ENCODE measurements at places on chromosomes 11 and 22.

GRCh38 chr11:32050264-32050663 is 40.6 kb upstream of the RCN1 start:
- peak; percentile 24 for DNase-seq

- no peak for DNase-seq
Observed at GRCh38 chr11:68767672-68768071, 16.4 kb upstream of the TESMIN start.

DNA sequence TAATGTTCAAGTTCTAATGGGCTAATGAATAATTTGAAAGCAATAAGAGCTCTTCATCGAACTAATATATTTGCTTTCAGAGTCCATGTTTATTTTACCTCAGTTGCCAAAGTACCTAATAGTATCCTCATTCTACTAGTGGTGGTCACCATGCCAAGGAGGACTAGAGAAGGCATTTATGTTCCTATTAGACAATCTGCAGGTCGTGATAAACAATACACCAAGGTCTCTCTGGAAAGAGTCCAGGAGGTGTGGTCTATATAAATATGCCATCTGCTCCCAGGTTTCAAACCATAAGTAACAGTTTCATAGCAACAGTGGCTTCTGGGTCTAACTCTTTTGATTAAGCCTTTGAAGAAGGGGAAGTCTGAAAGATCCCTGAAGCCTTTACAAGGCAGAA is 42.9 kb downstream of the ARFGAP3 start:
- peak; percentile 98 for DNase-seq

DNA sequence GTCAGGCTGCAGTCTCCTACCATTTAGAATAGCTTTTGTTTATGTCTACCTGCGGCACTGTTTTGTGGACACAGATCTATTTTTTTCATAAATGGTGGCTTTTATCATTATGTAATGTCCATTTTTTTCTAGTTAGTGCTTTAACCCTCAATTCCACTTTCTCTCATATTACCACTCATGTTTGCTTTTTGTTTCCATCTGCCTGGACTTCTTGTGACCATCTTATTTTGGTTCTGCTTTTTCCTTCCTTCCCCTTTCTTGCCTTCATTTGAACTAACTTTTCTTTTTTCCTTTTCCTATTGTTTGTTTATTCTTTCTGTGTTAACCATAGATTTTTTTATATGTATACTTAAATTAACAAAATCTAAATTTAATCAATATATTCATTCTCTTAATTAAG is 98.5 kb upstream of the SLC22A12 start:
- no peak for DNase-seq

DNA sequence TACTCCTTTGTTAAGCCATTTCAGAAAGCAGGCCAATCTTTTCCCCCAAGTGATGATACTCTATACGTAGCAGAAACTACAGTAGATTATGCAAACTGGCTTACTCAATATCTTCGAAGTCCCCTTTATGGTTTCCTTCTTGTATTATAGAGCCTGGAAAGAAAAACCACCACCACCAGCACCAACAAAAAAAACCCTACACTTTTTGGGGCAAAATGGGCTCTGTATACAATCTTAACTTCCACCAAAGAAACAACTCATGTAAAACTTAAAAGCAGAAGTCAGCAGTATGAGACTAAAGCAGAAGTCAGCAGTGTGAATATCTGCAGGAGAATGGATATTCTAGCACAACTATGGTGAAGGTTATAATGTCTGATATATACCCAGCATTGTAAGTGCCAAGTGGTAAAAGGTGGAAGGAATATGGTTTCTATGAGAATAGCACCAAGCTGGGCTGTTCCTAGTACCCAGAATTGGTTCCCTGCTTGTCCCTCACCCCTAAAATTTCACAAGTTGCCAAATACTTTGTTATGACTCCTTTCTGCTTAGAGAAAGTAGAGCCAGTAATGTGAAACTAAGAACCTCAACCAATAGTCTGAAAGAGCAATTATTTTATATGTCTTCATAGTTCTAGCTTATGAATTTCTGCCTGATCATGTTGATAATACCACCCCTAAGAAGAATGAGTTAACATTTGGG is 252.1 kb downstream of the SBF2 start:
- no peak for DNase-seq

- DNase-seq: no peak
Observed at GRCh38 chr22:19994851-19995610, 21.6 kb downstream of the ARVCF start.

- peak; percentile 75 for DNase-seq
Observed at GRCh38 chr11:89220684-89221339, 43.1 kb downstream of the TYR start.

GRCh38 chr11:313304-313786 is 495 bp upstream of the IFITM1 start:
- no peak for DNase-seq

DNA sequence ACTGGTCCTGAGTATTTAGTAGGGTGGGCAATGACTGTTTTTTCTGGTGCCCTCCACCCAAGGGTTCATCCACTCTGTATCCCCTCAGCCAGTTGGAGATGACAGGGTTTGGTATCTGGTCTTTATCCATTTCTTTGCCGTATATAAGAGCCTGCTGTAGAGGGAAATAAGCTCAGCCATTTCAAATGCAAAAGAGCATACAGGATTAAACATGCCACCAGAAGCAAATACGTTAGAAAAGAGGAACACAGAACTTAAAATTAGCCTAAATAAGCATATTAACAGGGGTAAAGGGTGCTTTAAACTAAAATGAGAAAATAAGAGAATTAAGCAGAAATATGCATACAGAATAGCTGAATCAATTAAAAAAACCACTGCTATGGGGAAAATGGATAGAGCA is 27.8 kb upstream of the TOP3B start:
- DNase-seq: no peak

DNA sequence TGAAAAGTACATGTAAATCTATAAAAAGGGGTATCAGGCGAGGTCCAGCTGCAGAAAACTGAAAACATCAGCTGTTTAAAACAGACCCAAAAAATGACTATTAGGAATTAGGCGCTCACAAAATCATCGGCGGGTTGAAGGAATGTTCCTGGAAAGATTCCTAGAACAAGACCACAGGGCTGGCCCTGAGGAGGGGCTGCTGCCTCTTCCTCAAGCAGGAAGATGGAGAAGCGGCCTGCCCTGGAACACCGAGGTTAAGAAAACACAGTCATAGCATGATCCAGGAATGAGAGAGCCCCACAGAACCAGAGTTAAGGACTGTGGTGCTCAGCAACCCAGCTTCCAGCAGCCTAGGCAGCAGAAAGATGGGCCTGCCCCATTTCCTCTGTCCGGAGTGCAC is 78.4 kb downstream of the C11orf91 start:
- no peak for DNase-seq

- no peak for DNase-seq
Observed at GRCh38 chr22:48724899-48725298, 1102.8 kb downstream of the BRD1 start.

DNA sequence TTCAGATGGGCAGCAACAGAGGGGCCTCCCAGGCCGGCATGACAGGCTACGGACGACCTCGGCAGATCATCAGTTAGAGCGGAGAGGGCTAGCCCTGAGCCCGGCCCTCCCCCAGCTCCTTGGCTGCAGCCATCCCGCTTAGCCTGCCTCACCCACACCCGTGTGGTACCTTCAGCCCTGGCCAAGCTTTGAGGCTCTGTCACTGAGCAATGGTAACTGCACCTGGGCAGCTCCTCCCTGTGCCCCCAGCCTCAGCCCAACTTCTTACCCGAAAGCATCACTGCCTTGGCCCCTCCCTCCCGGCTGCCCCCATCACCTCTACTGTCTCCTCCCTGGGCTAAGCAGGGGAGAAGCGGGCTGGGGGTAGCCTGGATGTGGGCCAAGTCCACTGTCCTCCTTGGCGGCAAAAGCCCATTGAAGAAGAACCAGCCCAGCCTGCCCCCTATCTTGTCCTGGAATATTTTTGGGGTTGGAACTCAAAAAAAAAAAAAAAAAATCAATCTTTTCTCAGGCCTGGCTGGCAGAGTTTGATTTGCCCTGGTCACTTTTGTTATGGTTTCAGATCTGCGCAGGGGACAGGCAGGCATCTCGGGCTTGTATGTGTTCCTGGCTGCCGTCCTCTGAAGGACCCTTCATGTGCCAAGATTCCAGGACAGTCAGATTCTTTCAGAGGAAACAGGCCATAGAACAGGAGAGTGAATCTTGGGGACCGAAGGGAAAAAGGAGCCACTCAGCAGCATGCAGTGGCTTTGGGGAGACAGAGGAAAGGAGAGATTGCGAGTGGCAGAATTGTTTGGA is 5.3 kb downstream of the TAGLN start:
- DNase-seq: no peak

GRCh38 chr11:84249344-84250135 is 963.4 kb upstream of the CCDC90B start:
- no peak for DNase-seq

- peak; percentile 49 for DNase-seq
Observed at GRCh38 chr22:35539487-35539886, 1.1 kb upstream of the RASD2 start.

DNA sequence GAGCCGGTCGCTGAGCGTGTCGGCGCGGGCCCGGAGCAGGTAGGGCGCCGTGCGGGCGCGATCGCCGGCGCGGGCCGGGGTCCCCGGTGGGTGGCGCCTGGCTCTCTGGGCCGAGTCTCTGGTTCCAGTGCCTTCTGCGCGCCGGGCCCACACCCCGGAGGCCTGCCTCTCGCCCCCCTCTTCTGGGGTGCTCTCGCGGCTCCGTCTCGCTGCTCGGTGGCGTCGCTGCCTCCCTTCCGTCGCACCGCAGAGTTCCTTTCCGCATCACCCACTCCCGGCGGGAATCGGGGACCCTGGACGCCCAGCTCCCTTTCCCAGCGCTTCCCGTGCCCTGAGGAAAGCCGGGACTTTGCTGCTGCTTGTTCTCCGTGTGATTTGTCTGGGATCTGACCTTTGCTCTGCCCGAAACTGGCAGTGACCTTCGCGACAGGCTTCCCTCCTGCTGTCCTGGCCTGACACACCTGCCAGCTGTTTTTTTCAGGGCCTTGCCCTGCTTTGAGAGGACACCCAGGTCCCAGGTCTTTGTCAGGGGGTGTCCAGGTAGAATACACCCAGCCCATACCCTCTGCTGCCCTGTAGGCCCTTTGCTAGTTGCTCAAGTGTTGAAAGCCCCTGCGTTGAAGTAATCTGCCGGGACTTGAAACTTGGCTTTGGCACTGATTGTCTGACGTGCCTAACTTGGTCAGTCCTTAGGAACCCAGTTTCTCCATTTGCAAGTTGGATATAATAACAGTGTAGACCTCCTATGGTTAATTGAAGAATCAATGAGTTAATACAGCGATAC is 711 bp downstream of the FDX1 start:
- peak; percentile 75 for DNase-seq

- DNase-seq: no peak
Observed at GRCh38 chr11:28243061-28243460, 134.9 kb downstream of the METTL15 start.

- DNase-seq: peak; percentile 98
Observed at GRCh38 chr11:40293655-40294348, 1165.7 kb downstream of the LRRC4C start.

DNA sequence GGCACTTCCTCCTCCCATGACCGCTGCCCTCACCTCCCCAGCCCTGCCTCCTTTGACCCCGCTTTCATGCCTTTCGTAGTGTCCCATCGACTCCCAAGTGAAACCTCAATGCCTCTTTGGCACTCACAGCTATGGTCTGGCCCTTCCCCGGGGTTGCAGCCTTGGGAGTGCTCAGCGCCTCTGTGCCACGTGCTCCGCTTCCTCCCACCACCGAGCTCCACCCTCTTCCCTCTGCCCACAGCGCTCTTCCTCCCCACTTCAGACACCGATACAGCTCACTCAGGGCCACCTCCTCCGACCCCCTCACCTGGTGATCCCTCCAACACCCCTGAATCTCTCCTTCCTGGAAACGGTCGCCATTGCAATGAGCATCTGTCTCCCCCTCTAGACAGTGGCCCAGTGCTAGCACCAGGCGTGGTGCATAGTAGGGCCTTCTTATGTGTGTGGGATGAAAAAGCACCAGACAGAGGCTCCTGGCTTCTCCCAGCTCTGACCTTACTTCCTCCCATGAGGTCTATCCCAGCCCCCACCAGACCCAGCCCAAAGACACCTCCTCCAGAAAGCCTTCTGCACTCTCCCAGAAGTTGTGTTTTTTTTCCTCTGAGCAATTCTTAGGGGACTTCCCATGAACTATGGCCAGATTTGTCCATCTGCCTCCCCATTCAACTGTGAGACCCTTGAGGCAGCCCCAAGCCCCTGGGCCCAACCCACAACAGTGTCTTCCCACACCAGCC is 16.4 kb upstream of the SCGB1A1 start:
- no peak for DNase-seq

DNA sequence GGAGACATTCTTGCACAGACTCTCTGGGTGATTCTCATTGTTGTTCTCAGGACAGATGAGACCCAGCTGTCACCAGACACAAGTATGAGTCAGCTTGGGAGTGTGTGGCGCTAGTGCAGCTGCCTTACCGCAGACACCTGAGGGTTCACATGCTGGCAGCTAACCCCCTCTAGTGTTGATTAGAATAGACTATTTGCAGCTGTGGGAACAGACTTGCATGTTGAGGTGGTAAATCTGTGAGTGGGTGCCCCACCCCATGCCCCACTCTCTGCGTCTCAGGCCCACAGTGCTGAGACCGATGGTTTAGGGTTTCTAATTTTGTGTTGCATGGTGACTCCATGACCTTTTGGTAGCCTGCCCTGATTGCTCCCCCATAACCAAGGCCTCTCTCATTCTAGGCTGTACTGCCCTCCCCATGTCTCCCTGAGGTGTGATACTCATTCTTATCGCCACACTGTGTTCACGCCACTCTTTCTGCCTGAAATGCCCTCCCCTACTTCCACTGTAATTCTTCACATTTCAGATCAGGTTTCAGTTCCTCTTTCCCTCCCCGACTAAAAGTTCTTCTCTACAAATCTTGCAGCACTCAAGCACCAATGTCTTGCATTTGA is 73.7 kb upstream of the KIRREL3 start:
- peak; percentile 96 for DNase-seq

GRCh38 chr11:27112946-27113345 is 72.3 kb downstream of the BBOX1 start:
- DNase-seq: no peak

GRCh38 chr22:38487946-38488345 is 18.2 kb downstream of the DDX17 start:
- no peak for DNase-seq

GRCh38 chr22:27557286-27558008 is 244.1 kb downstream of the MN1 start:
- no peak for DNase-seq

DNA sequence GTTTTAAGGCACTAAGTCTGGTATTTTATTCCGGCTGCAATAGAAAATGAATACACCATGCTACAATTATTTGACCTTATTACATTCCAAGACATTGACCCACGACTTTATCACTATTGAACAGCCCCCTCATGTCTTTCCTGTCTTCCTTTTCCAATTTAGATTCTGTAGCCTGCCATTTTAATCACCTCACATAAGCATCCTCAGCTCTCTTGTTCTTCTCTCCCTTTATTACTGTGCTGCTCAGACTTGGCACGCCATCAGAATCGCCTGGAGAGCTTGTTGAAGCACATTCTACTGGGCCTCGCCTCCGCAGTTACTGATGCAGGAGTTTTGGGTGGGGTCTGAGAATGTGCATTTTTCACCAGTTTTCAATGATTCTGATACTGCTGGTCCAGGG is 38.7 kb upstream of the SWAP70 start:
- no peak for DNase-seq

- DNase-seq: no peak
Observed at GRCh38 chr11:34068111-34068510, 16.6 kb downstream of the CAPRIN1 start.

Data from NCI-H69 (cell line).